ENCODE measurements at places on chromosomes 2 and 18. TPM values are rescaled to one million over a fixed set of nuclear protein-coding genes. Genes with fewer than 3 reads are reported as not detected.

DNA sequence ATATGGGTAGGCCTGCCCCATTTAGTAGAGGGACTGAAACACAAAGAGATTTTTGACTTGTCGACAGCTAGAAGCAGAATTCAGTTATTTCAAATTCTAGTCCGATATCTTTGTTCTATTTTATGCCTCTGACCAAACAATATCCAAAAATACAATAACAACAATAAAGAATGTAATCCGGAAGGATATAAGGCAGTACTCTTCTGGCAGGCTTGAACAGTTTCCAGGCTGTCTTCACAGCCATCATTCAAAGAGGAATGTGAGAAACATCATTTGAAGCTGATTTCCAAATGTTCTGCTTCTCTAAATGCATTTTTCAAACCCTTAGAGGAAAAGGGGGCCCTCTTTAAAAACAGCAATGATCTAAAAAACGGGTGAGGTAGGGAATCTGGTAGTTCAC lies 36.7 kb upstream of the SPTBN1 start:
- no peak for DNase-seq

DNA sequence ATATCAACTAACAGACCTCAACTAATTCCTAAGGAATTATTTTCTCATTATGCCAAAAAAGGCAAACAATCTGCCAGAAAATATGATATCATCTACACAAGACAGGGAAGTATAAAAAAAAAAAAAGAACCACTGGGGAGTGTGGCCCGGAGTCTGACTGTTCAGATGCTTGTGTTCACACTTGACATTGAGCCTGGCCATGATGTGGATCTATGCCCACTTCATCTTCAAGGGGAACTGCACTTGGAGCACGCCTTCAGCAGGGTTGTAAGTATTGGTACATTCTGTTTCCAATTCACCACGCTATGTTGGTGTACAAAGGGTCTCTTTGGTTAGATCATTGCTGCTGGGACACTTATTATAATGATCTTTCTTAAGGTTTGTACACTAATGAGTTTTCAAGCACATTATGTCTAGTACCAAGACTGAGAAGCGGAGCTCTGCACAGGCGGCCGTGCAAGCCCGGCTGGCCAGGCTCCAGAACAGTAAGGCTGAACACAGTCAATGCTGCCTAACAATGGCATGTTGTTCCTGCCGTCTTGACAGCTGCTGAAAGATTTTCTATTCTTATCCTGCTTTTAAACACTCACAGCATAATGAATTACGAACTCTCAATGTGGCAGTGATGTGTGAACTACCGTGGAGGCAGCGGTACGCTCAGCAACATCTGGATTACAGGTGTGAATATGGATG lies 788.4 kb upstream of the SOX11 start:
- no peak for DNase-seq

- no peak for DNase-seq
Measured at GRCh38 chr2:24840164-24840869, 47.1 kb downstream of the CENPO start.

- no peak for DNase-seq
Measured at GRCh38 chr18:12599543-12599942, 58.4 kb downstream of the SPIRE1 start.

GRCh38 chr2:69483024-69483423 lies 45.8 kb upstream of the NFU1 start:
- no peak for DNase-seq

- no peak for DNase-seq
Measured at GRCh38 chr18:72768681-72769229, 99.0 kb downstream of the NETO1 start.

DNA sequence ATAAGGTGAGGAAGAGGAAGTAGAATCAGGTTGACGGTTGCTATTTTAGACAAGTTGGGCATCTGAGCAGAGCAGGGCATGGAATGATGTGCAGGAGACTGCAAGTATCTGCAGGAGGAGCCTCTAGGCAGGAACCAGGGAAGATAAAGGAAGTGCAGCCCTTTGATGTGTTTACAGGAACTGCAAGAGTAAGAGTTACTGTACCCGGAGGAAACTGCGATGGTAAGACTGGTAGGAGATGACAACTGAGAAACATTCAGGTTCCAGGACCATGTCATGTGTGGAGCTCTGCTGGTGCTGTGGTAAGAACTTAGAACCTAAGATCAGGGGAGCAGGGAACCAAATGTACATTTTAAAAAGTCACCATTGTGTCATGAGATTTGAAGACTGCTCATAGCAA lies 134.3 kb upstream of the STON1 start:
- peak; percentile 20 for DNase-seq

GRCh38 chr2:239294571-239295054 lies 106.2 kb downstream of the HDAC4 start:
- no peak for DNase-seq

DNA sequence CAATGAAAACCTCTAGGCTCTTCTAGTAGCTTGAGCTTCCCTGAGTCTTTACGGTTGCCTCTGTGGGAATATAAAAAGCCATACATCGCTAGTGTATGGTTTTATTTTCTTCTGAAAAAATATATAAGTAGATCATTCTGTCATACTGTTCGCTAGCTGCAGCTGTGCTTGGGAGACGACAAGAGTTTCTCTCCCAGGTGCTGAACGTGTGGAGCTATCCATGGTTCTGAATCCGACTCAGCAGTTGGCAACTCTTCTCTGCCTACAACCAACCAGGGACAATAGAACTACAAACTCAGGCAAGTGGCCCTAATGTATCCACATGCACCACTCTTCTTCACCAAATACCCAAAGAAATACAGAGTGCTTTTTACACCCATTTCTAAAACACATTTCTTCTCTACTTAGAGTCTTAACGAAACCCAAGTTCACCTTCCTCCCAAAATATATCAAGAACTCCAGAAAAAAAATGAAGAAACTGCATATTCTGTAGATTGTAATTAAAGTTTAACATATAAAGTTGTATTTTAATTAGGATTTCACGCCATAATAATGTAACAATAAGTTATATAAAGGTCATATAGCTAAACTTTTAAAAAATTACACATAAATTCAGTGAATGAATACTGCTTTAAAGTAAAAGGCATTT lies 2.2 kb upstream of the KCNH7 start:
- DNase-seq, result peak; percentile 79

LRP2 gene
- 0.27 TPM for total RNA-seq

NFU1 gene
- total RNA-seq, result 21.3 TPM

PDE11A gene
- under 0.01 TPM for total RNA-seq

All from hematopoietic multipotent progenitor cell (in vitro differentiated cells).